ENCODE measurements at places on chromosomes 11 and 22. TPM values are rescaled to one million over a fixed set of nuclear protein-coding genes. Genes with fewer than 3 reads are reported as not detected.

SLC22A12 gene
- not detected for total RNA-seq

GAS2L1 gene
- 66.8 TPM for total RNA-seq

GLB1L2 gene
- total RNA-seq, result 20.4 TPM

GLYATL1 gene
- 6.8 TPM for total RNA-seq

CAPN5 gene
- 0.38 TPM for total RNA-seq

SSH3 gene
- 71.0 TPM for total RNA-seq

RPLP2 gene
- total RNA-seq, result 479 TPM

MAJIN gene
- total RNA-seq, result not detected

RAB6A gene
- total RNA-seq, result 166 TPM

ART5 gene
- 0.25 TPM for total RNA-seq

DTX4 gene
- 1.2 TPM for total RNA-seq

OR6A2 gene
- not detected for total RNA-seq

- DNase-seq, result no peak
Observed at GRCh38 chr22:49289822-49290679, 537.6 kb downstream of the BRD1 start.

DNA sequence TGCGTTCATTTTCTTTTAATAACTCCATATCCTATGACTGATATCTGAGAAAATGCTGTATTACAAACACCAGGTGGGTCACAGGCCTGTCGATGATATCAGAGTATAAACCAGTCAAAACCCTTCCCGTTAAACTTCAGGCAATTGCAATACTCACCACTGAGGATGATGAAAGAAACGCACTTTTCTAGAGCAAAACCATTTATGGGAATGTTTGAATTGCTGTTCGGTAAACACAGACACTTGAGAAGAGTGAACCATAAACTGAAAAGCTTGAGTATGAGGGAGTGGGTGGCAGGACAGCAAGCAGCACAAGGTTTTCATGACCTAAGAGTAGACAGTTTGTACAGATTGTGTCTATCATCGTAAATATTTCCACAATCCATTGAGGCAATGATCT is 139.8 kb upstream of the CEP126 start:
- DNase-seq, result no peak

- DNase-seq, result no peak
Observed at GRCh38 chr22:39237318-39238100, 7.3 kb downstream of the PDGFB start.

DNA sequence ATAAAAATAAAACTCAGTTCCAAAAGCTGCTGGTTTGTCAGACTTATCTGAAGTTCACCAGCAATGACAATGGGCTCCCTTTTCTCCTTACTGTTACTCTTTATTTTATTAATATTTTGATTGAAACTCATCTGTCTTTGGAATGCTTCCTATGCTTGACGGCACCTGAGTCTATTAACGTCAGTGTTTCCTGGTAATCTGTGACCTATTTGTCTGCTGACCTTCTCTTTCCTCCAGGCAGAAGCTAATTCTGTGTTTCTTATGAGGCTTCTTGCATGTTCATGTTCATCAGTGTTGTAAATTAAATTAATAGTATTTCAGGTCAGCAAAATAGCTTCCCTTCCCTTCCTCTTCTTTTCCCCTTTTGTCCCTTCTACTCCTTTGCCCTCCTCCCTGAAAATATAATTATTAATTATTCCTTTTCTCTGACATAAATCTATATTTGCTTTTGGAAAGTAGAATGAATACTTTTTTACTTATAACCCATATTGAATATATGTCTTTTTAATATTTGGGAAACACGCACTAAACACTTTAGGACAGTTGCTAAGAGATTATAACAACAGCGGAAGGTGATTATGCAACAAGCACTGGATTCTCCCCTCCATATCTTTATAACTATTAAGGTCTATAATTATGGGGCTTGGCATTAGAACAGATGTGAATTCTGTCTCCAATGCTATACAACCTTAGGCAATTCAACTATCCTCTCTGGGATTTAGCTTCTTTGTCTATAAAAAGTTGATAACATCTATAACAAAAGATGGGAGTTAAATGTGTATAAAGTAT is 32.1 kb upstream of the PCF11 start:
- DNase-seq, result no peak

DNA sequence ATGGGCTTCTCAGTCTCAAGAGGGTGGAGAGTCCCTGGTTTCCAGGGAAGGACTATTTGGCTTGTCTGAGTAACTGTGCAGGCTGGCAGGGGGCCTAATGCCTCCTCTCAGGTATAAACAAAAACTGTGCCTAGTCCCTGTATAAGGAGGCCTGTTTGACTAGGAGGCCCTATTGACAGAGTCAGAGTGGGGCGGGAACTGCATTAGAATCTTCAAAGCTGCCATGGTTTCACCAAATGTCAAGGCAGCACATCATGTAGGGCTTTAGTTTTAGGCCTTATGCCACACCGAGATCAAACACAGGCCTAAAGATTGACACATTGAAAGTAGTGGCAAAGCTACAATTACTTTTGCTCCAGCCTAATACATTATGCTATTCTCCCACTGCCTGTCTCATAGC is 611.5 kb upstream of the B3GAT1 start:
- no peak for DNase-seq

DNA sequence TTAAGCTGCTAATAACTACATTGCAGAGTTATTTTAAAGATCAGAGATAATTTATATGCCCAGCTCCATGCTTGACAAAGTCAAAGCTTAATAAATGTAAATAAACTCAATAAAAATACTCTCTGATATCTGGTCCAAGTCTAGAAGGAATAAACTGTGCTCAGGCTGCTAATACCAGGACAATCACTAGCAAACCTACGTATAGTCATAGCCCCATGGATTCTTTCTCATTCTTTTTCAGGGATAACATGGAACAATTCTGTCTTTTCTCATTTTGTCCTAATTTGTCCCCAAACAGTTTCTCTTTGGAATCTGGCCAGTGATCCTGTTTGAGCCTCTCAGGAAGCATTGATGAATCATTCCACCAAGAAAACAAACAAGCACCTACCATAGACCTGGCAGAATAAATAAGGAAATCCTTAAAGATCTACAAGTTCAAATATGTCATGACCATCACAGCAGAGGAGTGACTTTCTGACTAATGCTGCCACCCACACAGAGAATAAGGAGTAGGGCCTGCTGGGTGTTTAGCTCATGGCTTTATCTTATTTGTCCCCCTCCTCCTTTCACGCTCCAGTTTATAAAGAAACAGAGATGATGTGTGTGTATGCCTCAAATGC is 14.1 kb upstream of the B3GNT6 start:
- DNase-seq, result no peak

GRCh38 chr11:126146454-126147192 is 64.8 kb downstream of the RPUSD4 start:
- no peak for DNase-seq

DNA sequence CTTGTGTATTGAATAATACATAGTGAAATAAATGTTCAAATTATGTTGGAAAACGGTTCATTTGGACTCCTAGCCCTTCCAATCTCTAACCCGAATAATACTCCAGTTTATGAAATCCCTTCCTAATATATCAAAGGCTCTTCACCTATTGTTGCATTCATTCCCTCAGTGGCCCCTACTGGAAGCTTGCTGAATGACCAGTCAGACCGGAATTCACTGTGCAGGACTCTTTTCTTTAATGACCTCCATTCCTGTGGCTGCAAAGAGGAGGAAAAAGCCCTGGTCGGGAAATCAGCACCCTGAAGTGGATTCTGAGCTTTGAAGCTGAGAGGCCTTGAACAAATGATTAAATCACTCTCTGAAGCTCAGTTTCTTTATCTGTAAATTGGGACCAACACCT is 19.1 kb upstream of the RCN1 start:
- no peak for DNase-seq

- no peak for DNase-seq
Observed at GRCh38 chr11:30774496-30775232, 188.5 kb upstream of the MPPED2 start.

GRCh38 chr11:88886796-88887195 is 179.0 kb downstream of the GRM5 start:
- no peak for DNase-seq

GRCh38 chr22:29165321-29166060 is 40.2 kb upstream of the EMID1 start:
- no peak for DNase-seq
